ENCODE measurements at places on chromosomes 1 and 21.

DNA sequence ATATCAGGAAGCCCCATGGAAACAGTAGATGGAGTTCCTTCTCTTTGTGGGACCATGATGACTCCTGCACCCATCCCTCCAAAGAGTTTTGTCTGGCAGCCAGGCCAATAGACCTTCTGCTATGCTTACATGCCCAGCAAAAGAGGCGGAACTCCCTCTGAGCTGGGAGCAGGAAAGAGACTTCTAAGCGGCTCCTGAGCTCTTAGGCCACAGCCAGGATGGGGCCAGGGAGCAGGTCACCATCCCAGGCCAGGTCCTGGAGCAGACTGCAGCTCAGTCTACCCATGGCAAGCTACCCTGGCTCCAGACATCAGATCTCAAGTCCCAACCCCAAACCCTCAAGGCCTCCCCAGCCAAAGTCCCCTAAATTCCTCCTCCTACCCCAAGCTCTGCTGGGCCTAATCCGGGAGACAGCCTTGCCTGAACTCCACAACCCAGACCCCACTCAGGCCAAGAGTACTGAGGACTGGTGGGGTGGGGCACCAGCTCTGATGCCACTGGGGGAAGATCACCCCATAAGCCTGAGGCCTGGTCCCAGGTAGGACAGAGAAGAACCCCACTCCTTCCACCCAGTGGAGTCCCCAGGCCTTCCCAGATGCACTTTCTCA is 387.9 kb downstream of the MATN1 start:
- peak; percentile 13 for DNase-seq

DNA sequence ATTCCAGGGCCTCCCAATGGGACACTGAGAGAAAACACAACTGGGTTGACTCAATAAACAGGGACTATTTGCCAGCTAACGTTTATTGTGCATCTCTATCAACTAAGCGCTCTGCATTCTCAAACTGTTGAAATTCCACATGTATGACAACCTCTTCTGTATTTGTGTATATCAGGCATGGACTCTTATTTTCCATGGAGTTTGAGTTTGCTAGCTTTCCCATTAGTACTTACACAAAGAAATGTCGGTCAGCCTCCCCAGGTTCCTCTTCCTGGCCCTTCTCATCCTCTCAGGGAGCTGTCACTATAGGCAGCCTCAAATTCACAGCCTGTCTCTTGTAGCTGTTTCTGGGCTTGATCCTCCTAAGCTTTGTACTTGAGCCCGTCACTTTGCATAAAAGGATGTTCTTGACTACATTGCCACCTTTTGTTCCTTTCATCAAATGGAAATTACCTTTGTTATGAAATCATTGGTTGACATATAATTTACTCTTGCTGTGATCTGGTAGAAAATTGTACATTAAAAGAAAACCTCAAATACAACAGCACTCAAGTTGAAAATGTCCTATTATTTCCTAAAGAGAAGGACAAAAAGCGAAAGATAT is 60.0 kb upstream of the NTPCR start:
- DNase-seq = no peak

DNA sequence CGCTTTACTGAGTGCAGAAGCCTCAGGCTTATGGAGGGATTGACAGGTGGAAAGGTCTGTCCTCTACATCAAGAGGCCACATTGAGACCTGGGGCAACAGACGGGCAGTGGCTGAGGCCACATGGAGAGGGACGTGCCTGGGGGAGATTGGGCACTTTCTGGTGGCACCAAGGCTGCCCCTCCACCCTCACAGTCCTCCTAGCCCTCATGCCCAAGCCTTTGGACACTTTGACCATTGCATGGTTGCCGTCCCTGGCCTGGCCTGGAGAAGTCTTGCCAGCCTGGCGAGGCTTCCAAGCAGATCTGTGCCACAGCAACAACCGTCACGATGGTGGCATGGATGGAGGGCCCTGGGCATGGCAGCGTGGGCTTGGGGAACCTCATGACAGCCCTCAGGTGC is 192.1 kb upstream of the VAMP3 start:
- DNase-seq = peak; percentile 25

- peak; percentile 27 for DNase-seq
These were observed 7.6 kb downstream of the CYP4X1 start for GRCh38 chr1:47031059-47031458.

DNA sequence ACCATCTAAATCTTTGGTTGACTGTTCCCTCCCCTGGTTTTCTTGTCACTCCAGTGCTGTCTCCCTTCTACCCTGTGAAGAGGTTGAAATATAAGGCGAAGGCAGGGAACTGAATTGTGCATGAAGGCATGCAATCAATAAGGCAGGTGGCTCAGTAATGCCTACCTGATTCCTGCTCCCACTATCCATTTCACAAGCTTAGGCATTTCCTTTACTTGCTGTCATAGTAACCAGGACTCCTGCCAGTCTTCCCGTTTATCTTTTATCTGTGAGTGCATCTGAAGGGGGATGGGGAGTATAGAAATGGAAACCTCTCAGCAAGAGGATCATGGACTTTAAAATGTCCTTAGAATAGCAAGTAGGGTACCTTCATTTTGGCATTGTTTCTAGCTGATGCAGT is 40.5 kb downstream of the MRPS6 start:
- DNase-seq = no peak

- DNase-seq = no peak
These were observed 74.6 kb upstream of the PTGFRN start for GRCh38 chr1:116835161-116835560.

- DNase-seq = no peak
These were observed 19.6 kb downstream of the FH start for GRCh38 chr1:241499910-241500309.

DNA sequence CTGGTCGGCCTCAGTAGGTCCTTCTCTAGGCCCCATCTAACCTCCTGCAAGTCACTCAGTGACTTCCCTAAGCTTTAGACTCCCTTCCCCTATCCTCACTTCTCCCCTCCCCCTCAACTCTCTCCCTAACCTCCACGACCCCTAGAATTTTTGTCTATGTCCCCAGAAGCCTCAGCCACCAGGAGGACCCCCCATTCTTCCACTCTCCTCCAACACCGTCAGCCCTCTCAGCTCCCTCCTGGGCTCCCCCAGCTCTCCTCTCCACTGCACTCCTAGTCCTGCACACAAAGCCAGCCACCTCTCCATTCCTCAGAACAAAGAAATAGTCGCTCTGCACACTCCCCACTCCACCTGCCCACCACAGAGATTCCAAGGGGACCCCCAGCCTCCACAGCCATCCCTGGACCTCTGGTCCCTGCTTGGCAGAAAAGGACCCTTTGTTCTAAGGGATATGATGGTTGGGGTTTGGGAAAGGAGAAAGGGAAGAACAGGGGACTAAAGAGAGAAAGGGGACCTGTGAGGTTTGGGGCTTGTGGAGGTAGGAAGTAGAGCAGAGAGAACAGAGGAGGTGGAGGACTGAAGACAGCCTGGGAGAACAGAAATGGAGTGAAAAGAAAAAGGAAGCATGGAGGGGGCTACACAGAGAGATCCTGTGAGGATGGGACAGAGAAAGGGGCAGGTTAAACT is 2.8 kb downstream of the ARHGEF2 start:
- peak; percentile 18 for DNase-seq

DNA sequence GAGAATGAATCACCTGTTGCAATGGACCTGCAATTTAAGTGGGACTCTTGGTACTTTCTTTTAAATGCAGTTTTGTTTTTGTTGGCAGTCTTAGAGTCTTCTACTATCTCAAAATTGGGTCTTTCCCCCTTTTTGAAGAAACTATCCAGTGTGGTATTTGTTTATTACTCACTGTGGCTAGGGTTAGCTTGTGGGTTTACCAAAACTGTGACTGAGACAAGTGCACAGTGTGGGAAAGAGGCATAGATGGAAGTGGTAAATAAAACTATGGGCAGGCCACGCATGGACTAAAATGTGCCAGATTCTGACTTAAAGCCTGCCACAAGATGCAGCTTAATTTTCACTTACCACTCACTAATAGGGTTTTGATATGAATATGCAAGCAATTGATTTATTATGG is 1441.7 kb downstream of the PLA2G4A start:
- DNase-seq = no peak

- DNase-seq = no peak
These were observed 15.2 kb downstream of the PRR9 start for GRCh38 chr1:153232553-153232952.

DNA sequence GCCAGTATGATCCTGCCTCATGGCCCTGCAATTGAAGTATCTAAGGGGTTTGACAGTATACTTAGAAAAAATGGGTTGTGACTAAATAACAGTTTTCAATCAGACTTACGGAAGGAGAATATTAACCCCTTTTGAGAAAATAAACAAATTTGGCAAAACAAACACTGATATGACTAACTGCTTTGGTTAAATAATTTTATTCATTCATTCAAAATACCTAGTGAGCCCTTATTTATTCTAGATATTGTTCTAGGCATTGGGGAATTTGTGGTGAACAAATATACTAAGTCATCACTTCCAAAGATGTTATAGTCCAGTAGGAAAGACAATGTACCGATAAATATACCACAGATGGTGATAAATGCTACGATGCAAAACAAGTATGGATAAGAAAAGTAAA is 358.7 kb downstream of the TGFB2 start:
- DNase-seq = no peak
